ENCODE measurements at places on chromosomes 5 and 9.

- peak; percentile 11 for DNase-seq
These were observed 275.4 kb downstream of the EBF1 start for GRCh38 chr5:158824241-158824882.

- no peak for DNase-seq
These were observed 2.5 kb downstream of the OR13F1 start for GRCh38 chr9:104506565-104506964.

- DNase-seq, result peak; percentile 53
These were observed 70.3 kb downstream of the FYB1 start for GRCh38 chr5:39148983-39149534.

- no peak for DNase-seq
These were observed 659.1 kb downstream of the EFNA5 start for GRCh38 chr5:107011605-107012004.

DNA sequence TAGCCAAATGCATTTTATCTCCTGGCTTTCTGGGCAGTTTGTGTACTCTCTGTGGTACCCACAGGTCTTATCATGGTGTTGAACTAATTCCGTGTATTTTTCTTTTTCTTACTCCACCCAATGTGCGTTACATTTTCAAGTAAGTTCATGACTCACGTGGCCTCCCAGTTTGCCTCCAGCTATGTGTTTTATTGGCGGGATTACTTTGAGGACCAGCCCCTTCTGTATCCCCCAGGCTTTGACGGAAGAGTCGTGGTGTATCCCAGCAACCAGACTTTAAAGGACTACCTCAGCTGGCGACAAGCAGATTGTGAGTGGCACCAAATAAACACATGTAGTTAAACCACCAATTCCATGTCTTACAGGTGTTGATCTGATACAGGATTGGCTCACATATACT is 3.2 kb downstream of the THG1L start:
- DNase-seq, result no peak

- DNase-seq, result no peak
These were observed 151.5 kb upstream of the SMC2 start for GRCh38 chr9:103942651-103943050.

DNA sequence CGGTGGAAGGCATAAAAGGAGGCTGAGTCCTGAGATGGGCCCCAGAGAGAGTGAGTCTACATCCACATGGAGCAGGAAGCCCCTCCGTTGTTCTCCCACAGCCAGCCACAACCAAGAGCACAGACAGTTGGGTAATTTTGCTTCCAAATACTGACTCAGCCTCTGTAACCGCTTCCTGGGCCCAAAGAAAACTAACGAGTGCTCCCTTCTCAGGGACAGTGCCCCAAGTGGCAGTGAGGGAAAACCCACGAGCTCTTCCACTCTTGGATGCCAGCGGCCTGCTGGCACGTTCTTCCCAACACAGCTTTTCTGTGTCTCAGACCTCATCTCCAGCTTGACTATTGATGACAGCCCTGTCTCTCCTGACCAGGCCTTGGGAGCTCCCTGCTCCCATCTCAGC is 207.6 kb downstream of the FSTL4 start:
- DNase-seq, result no peak
